ENCODE measurements at places on chromosomes 3 and 15.
A peak's percentile ranks its signal among the peaks of the same experiment; 100 is the strongest.

GRCh38 chr3:44125246-44125645 lies 116.4 kb upstream of the TOPAZ1 start:
- no peaks in the 10 kb centered on the region for H3K4me1 ChIP-seq
- no peak overlapping the region for H3K27ac ChIP-seq
- no peak overlapping the region for H3K4me3 ChIP-seq

- H3K27ac ChIP-seq, result no peak overlapping the region
- no peak for DNase-seq
- no peaks in the 10 kb centered on the region for H3K27me3 ChIP-seq
- no peaks in the 10 kb centered on the region for H3K36me3 ChIP-seq
- H3K4me1 ChIP-seq, result peaks cover 15% of the 10 kb centered on the region
Measured at GRCh38 chr3:178172121-178172520, 364.1 kb upstream of the KCNMB2 start.

GRCh38 chr3:141255846-141256261 lies 24.2 kb downstream of the PXYLP1 start:
- DNase-seq, result no peak
- H3K36me3 ChIP-seq, result no peaks in the 10 kb centered on the region
- H3K4me3 ChIP-seq, result no peak overlapping the region
- H3K27me3 ChIP-seq, result no peaks in the 10 kb centered on the region
- no peaks in the 10 kb centered on the region for H3K4me1 ChIP-seq

- peaks cover 3% of the 10 kb centered on the region for H3K4me1 ChIP-seq
- no peaks in the 10 kb centered on the region for H3K27me3 ChIP-seq
- no peak overlapping the region for H3K27ac ChIP-seq
- DNase-seq, result no peak
- no peak overlapping the region for H3K4me3 ChIP-seq
Measured at GRCh38 chr3:65671004-65671403, 367.7 kb downstream of the MAGI1 start.

- no peak overlapping the region for H3K4me3 ChIP-seq
- no peaks in the 10 kb centered on the region for H3K27me3 ChIP-seq
- H3K27ac ChIP-seq, result no peak overlapping the region
- no peak for DNase-seq
Measured at GRCh38 chr3:197406266-197406665, 107.9 kb upstream of the DLG1 start.

DNA sequence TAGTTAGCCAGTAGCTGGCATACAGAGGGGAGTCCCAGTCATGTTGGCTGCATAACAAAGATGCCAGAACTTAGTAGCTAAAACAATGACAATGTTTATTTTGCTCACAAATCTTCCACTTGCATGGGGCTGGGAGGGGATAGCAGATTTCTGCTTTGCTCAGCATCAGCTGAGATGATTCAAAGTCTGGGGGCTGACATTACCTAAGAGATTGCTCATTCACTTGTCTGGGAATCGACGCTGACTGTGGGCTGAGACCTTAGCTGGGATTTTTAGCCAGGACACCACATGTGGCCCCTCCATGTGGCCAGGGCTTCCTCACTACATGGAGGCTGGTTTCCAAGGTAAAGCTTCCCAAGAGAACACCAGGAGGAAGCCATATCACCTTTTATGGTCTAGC lies 12.7 kb upstream of the CFAP100 start:
- peaks cover 3% of the 10 kb centered on the region for H3K4me1 ChIP-seq
- H3K36me3 ChIP-seq, result no peaks in the 10 kb centered on the region
- peak; percentile 43 for DNase-seq
- H3K27me3 ChIP-seq, result no peaks in the 10 kb centered on the region
- no peak overlapping the region for H3K27ac ChIP-seq
- no peak overlapping the region for H3K4me3 ChIP-seq

GRCh38 chr15:69132977-69133861 lies 27.2 kb upstream of the GLCE start:
- DNase-seq, result no peak
- no peak overlapping the region for H3K4me3 ChIP-seq
- no peaks in the 10 kb centered on the region for H3K27me3 ChIP-seq
- no peak overlapping the region for H3K27ac ChIP-seq
- no peaks in the 10 kb centered on the region for H3K4me1 ChIP-seq
- H3K36me3 ChIP-seq, result no peaks in the 10 kb centered on the region

DNA sequence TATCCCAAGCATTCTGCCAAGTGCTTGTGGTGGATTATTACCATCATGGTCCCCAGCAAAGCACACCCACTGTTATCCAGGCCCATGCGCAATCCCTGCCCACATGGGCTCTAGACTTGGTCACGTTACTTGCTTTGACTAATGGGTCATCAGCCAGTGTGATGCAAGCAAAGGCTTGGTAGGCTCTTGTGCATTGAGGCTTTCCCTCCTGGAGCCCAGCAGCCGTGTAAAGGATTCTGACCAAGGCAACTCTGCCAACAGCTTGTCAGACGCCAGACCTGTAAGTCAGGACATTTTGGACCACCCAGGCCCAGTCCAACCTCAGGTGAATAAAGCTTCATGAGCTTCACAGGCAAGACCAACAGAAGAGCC lies 93.9 kb downstream of the ABHD5 start:
- H3K4me3 ChIP-seq, result no peak overlapping the region
- DNase-seq, result no peak
- H3K4me1 ChIP-seq, result no peaks in the 10 kb centered on the region
- no peaks in the 10 kb centered on the region for H3K27me3 ChIP-seq
- H3K27ac ChIP-seq, result no peak overlapping the region
- H3K36me3 ChIP-seq, result no peaks in the 10 kb centered on the region

DNA sequence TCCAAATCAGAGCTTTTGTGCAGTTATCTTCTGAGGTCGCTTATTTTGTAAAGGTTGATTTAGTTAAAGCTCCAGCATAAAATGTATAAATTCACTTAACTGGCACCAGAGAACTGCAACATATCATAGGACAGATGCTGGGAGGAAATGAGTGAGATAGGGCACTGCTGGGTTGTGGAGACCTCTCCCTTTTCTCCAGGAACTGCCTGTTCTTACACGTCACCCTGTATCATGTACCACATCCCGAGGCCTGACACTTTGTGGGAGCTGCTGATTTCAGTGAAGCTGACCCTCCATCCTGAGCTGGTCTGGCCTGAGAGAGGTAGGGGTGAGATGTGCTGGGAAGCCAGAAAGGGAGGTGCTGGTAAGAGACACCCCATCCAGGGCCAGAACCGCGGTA lies 213.8 kb upstream of the FEZF2 start:
- H3K27me3 ChIP-seq, result no peaks in the 10 kb centered on the region
- DNase-seq, result no peak
- no peaks in the 10 kb centered on the region for H3K36me3 ChIP-seq

- H3K4me1 ChIP-seq, result peaks cover 4% of the 10 kb centered on the region
- no peaks in the 10 kb centered on the region for H3K36me3 ChIP-seq
- H3K27me3 ChIP-seq, result no peaks in the 10 kb centered on the region
- H3K4me3 ChIP-seq, result no peak overlapping the region
- DNase-seq, result no peak
Measured at GRCh38 chr3:9041626-9042025, 78.4 kb upstream of the RAD18 start.

DNA sequence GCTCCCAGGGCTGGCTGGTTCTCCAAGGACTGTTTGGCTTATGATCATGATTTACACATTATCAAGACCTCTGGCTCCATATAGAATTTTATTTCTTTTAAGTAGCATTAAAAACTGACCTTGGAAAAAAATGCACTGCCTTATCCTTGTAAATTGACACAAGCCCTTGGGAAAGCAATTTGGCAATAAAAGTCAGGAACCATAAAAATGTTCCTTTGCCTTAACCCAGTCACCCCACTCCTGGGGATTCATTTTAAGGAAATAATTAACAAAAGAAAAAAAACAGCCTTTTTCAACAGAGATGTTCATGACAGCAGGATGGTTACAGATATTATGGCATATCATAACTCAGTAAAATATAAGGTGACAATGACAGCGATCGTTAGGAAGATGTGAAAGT lies 51.6 kb upstream of the NR2E3 start:
- H3K27ac ChIP-seq, result no peak overlapping the region
- H3K4me3 ChIP-seq, result no peak overlapping the region
- no peaks in the 10 kb centered on the region for H3K27me3 ChIP-seq
- DNase-seq, result no peak
- no peaks in the 10 kb centered on the region for H3K4me1 ChIP-seq

DNA sequence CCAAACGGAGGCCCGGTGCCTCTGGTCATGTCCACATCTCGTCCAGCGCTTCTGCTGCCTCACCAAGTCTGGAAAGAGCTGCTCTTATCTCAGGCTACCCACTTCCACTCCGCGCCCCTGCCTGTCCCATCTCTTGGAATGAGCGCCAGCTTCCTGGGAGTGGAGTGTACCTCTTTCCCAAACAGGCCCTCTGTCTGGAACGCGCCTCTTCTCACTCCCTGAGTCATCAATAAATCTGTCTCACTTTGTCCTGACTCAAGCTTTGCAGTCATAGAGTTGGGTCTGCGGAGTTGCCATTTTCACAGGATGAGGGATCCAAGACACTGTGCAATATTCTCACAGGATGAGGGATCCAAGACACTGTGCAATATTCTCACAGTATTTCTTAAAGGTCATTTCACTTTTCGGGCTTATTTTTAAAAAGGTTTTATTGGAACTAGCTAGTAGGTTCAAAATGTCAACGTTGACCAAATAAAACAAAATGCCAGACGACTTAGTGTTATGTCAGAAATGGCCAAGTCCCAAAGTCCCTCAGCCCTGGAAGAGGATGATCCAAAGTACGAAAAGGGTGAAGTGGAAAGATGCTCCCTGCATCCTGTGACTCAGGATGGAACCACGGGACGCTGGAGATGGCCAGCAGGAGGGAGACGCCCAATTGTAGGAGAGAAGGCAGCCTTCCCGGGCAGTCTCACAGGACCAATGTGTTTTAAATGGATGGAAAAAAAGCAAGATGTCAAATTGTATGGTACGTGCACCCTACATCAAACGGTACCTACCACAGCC lies 81.1 kb downstream of the CHSY1 start:
- peaks cover 23% of the 10 kb centered on the region for H3K4me1 ChIP-seq
- no peaks in the 10 kb centered on the region for H3K27me3 ChIP-seq
- peak; percentile 91 for DNase-seq
- peaks cover 12% of the 10 kb centered on the region for H3K36me3 ChIP-seq
- H3K4me3 ChIP-seq, result no peak overlapping the region

GRCh38 chr3:51156147-51156546 lies 228.9 kb upstream of the MANF start:
- H3K27me3 ChIP-seq, result no peaks in the 10 kb centered on the region
- no peak overlapping the region for H3K27ac ChIP-seq
- DNase-seq, result no peak

DNA sequence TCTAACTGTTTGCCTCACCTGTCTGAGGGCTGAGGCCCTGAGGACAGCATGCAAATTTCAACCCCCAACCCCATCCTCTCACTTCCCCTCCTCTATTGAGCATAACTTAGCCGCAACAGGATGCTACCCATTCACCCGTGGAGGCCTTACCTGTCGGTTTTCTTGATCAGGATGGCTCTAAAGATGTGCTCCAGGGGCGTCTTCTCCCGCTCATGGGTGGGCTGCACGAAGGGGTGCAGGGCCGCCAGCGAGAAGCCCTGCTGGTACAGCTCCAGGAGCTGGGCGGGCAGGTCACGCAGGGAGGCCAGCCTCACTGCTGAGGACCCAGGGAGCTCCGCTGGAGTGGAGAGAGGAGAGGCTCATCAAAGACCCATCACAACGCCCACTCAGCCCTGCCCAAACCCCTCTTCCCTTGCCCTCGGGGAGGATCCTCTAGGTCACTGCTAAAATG lies 79.8 kb downstream of the RFTN1 start:
- H3K27ac ChIP-seq, result no peak overlapping the region
- H3K27me3 ChIP-seq, result no peaks in the 10 kb centered on the region
- peaks cover 19% of the 10 kb centered on the region for H3K36me3 ChIP-seq
- peaks cover 12% of the 10 kb centered on the region for H3K4me1 ChIP-seq

- no peaks in the 10 kb centered on the region for H3K4me1 ChIP-seq
- no peak for DNase-seq
- H3K27ac ChIP-seq, result peak overlapping the region; percentile 46
- peak overlapping the region; percentile 82 for H3K4me3 ChIP-seq
- H3K27me3 ChIP-seq, result no peaks in the 10 kb centered on the region
Measured at GRCh38 chr15:41584636-41585126, 25.7 kb downstream of the TYRO3 start.

DNA sequence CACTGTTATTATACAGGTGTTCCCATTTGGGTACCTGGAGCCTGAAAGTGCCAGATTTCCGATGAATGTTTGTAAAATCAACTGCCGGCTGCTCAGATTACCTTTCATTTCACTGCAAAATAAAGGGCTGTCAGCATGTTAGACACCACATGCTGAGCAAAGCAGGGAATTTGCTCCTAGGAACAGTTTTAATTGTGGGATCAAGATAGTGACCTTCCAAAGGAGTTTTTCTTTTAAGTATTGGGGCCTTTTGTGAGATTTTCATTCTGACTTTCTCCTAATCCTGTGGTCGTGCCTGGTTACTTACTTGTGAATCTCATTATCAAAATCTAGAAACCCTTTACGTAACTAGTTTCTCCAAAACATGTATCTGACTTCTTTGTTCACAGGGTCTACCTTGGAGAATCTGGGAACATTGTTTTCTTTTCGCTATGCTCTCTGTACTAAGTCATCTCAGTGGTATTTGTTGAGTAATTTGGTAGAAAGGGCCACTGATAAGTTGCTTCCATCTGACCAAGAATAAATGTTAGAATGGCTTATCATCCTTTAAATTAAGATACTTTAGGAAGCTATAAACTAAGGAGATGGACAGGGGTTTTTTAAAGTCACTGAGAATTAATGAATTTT lies 40.8 kb upstream of the LRTM1 start:
- H3K4me3 ChIP-seq, result no peak overlapping the region
- H3K36me3 ChIP-seq, result no peaks in the 10 kb centered on the region
- H3K27me3 ChIP-seq, result no peaks in the 10 kb centered on the region

GRCh38 chr15:46676233-46677206 lies 1040.8 kb upstream of the SEMA6D start:
- no peak overlapping the region for H3K27ac ChIP-seq
- no peaks in the 10 kb centered on the region for H3K4me1 ChIP-seq
- DNase-seq, result no peak
- no peak overlapping the region for H3K4me3 ChIP-seq
- H3K36me3 ChIP-seq, result no peaks in the 10 kb centered on the region
- no peaks in the 10 kb centered on the region for H3K27me3 ChIP-seq

DNA sequence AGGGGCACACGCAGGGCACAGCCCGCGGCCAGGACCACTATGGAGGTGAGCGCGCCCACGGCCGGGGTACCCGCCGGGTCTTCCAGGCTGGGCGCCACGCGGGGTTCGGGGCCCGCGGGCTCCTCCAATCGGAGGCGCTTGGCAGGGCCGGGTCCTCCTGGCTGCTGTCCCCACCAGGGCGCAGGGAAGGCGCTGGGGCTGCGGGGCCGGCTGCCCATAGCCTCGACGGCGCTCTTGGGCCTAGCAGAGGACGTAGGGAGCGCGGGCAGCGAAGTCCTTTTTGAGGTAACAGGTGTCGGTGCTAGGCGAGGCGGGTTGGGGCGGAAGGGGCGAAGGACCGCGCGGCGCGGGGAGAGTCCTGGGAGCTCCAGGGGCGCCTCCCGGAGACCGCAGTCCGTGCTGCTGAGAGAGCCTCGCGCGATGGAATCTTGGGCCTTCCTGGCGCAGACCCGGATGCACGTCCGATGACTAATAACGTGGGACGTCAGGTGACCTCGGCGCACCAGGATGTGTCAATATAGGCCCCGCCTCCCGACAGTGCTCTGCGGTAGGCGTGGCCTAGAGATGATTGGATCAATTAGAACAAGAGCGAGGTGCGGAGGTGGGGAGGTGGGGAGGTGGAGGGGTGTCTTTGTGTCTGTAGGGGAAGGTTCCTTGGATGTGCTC lies at the start of gene PRR23A:
Gene PRR23A (minus strand): TSS at position 218 of the 666 bp plus-strand sequence. CDS start 0 bp downstream, at position 218.
- no peak within 1 kb of the TSS for H3K27ac ChIP-seq
- no peaks in the 10 kb centered on the region for H3K4me1 ChIP-seq
- no peak within 1 kb of the TSS for H3K4me3 ChIP-seq
- DNase-seq, result no peak

- H3K27ac ChIP-seq, result peak overlapping the region; percentile 85
- peaks cover 4% of the 10 kb centered on the region for H3K36me3 ChIP-seq
- peaks cover 10% of the 10 kb centered on the region for H3K4me1 ChIP-seq
- H3K27me3 ChIP-seq, result no peaks in the 10 kb centered on the region
- no peak for DNase-seq
Measured at GRCh38 chr3:51994530-51994929, 1.2 kb downstream of the RPL29 start.
